CD14-positive monocyte (primary cell): ENCODE measurements at places on chromosomes 3 and 15.

- no peak for DNase-seq
Observed at GRCh38 chr3:8517487-8517886, 15.9 kb downstream of the LMCD1 start.

DNA sequence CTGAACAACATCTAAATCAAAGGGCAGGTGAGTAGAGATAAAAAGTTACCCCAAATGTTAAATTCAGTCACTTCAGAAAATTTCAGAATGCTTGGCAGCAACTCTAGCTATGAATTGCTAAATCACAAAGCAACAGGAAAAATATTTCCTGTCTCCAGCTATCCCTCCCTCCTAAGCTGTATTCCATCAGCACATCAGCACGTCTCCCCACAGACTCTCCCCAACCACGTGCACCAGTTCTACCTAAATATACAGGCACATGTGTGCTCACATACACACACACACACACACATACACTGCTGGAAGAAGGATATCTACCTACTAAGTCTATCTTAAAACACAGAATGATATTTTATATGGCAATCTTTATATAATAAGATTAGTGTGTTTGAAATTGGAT, 177.1 kb upstream of the ARHGEF26 start:
- DNase-seq, result no peak

DNA sequence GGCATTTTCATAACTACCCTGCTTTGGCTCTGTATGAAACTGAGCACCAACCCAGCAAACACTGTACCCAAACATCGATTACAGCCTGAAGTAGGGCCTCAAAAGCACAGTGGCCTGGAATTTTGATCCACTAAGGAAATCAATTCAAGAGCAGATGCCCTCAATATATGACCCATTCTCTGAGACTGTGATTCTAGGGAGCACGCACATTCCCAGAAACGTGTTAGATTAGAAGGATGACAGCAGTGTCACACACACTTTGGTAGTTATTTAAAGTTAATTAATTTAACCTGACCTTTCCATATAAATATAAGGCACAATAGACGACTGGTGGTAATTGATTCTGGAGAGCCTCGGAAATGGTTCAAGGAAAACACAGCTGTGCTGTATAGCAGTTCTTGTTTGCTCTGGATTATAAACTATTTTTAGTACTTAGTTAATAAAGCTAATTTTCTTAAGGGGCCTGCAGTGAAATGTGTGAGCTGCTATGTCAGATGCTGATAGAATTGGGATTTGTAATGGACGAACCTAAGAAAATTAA, 126.3 kb upstream of the ZNF385D start:
- no peak for DNase-seq

DNA sequence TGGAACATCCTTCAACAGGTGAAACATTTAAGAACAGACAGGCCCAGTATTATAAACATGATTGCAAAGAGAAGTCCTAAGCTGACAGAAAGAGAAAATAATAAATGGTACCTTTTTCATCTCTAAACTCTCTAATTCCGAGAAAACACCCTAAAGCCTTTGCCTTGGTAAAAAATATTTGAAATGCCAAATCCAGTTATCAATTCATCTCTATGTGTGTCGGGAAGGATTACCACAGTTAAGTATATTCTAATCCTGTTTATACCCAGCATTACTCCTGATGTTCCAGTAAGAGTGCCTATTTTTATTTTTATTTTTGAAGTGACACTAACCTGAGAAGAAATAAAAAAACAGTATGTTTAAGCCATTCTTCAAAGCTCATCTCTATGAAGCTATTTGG, 219.3 kb upstream of the NANOGP8 start:
- DNase-seq, result no peak

DNA sequence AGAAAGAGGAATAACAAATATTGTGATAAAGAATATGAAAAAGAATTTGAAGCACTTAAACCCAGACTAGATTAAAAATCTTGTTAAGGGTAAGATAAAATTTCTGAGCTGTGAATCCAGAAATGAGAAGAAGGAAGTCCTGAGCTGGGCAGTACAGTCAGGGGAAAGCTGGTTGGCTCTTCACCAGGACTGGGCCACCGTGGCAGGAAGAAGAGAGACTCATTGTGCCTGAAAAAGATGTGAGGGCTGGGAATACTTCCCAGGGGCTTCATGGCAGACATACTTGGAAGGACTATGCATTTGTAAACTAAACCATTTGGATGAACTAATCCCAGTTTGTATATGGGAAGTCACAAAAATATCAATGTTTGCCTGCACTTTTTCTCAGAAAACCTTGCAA, 28.5 kb upstream of the MYO5C start:
- DNase-seq, result no peak

DNA sequence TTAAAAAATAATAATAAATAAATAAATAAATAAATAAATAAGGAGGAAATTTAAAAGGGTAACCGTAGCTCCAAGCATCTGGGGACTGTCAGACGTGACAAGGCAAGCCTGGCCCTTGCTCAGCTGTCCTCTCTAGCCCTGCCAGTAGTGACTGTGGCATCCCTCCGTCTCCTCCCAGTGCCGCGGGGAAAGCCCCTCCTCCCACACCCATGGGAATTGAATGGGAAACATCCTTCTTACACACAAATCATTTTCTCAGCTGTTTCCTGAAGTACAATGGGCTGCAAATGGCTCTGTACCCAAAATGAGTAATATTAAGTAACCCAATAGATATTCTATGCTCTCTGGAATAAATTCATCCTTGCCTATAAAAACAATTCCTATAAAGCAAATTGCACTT, 101.6 kb upstream of the RAD18 start:
- no peak for DNase-seq

GRCh38 chr3:61158216-61158615, 93.0 kb downstream of the FHIT start:
- no peak for DNase-seq

DNA sequence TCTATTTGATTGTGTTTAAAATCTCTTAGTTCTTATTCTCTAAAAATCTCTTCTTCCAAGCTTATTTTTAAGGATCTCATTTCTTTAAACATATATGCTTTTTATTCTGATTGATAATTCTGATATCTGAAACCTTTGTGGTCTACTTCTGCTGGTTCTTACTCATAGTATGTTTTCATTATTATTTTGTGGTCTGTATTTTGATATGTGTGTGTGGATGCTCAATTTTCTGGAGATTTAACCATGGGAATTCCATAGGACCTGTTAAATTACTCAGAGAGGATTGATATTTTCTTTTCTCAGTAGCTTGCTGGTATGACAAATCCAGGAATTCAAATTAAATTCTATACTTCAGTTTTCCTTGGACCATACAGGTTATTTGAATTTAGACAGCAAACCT, 14.7 kb upstream of the HHLA2 start:
- DNase-seq, result no peak

- DNase-seq, result no peak
Observed at GRCh38 chr15:99921101-99921500, 187.9 kb upstream of the LYSMD4 start.

DNA sequence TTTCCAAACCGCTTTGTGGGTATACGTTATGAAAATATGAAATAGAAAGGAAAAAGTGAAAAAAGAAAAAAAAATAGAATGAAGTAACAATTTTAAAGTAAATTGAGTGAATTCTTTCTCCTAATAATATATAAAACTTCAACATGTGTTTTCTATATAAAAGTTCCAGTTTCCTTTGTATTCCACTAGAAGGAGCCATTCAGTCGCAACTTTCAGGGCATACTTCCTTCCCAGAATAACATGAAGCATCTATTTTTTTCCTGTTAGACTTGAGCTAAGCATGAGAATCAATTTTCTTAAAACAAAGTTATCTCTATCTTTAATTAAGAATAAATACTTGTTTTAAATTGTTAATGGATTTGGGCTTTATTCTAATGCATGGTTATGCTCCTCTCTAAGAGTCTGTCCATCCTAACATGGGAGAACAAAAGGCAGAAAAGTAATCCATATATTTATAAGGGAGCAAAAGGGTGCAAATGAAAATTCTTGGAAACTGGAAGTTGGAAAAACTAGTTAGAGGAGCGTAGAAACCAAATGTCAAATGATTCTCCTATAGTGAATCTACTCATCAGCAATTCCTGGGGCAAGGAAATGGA, 16.0 kb upstream of the VGLL3 start:
- DNase-seq, result no peak

- DNase-seq, result peak; percentile 25
Observed at GRCh38 chr15:91988071-91988470, 134.6 kb downstream of the SLCO3A1 start.

- no peak for DNase-seq
Observed at GRCh38 chr15:58889363-58889762, 44.1 kb downstream of the SLTM start.

DNA sequence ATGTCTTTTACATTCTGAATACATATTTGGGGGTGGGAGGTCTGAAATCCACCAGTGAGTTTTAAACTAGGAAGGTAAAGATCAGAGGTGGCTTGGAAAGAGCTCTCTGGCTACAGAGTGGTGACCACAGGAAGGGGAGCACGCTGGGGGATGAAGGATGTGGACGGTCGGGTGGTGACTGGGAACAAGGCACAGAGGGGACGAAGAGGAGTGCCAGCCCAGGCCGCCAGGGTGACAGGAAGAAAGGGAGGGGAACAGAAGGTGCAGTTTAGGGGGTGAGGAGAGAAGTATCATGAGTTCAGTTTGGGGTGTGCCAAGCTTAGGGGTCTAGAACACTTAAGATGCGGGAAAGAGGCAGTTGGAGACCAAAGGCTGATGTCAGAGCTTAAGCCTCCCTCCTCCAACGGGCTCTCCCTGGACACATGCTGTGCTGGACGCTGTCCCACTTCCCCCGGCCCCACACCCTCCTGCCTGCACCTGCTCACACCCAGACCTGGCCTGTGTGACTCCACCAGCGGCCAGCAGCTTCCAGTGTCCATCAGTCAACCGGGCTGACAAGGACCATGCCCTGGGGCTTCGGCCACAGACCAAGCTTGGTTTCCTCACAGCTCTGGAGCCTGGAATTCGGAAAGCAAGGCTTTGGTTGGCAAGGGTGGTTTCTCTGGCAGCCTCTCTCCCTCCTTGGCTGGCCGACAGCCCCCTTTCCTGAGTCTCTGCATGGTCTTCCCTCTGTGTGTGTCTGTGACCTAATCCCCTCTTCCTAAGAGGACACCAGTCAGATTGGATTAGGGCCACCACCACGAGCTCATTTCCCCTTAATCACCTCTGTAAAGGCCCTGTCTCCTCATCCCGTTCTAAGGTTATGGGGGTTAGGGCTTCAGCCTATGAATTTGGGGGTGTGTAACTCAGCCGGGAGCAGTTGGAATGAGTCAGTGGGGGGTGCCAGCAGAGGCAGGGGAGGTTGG, 120.4 kb upstream of the IQSEC1 start:
- DNase-seq, result no peak

DNA sequence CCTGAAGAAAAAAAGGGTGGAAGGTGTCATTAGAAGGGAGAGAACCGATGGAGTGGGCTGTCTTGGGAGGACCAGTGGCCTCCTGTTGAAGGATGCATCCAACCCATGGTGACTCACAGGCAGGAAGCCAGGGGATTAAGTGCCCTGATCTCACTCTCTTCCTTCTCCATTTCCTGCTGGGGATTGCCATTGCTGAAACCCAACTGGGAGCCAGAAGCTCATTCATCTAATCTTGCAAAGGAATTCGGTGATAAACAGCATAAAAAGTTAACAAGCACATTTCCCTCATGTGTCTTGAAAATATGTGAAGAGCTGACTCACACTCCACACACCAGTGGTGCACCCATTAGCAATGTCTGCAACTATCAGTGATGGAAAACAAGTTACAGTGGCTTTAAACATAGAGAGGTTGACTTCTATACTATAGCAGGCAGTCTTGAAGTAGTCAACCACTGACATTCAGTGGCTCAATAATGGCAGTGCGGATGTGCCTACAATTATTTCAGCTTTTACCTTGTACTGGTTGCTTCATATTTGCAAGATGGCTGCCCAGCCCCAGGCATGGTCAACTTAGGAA, 12.8 kb upstream of the CSRNP1 start:
- DNase-seq, result peak; percentile 83

DNA sequence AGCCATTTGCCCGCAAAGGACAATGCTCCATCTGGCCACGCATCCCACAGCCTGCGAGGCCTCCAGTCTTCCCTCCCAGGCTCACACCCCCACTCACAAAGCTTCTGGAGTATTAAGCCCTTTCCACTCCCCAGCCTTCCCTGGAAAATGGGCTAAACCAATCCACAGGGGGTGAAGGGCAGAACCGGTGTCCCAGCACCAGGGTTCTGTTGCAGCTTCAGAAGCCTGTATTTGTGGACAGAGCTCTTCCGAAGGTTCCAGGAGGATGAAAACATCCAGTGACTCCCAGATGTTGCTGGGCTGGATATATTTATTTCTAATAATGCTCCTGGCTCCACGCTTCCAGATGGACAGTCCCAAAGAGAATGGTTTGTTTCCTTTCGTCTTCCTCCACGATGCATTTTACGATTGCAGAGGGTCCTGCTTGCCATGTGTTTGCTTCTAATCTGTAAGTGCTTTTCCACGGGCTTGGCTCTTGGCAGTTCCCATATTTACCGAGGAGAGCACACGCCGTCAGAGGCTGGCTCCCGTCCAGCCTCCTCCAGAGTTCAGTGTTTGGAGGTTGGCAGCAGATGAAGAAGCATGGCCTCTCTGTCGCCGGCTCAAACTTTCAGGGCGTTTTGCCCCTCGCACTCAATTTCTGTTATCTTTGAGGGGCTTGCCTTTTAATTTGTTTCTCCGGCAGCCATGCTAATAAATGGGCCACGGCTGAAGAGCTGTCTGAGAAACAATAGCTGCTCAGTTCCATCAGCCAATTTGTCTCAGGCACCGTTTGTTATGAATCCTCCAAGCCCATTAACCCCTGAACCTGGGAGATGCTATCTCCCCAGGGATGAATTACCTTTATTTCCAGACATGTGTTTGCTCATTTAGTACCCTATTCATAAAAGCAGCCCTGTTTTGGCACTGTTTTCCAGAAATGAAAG, 367.9 kb upstream of the PROK2 start:
- no peak for DNase-seq

DNA sequence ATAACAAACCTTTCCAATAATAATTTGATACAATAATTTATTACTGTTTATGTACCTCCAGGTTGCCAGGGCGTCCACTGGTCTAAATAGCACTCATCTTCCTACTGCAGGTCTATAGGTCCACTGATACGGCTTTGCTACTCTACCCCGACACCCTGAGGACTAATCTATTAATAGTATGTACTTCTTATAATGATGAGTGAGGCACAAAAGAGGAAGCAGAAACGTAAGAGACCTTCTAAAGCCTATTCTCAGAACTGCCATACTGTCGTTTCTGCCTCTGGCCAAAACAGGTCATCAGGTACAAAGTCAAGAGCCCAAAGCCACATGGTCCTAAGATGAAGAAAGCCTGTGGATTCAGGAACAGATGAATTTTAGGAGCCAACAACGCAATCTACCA, 163.2 kb upstream of the GRM7 start:
- no peak for DNase-seq

DNA sequence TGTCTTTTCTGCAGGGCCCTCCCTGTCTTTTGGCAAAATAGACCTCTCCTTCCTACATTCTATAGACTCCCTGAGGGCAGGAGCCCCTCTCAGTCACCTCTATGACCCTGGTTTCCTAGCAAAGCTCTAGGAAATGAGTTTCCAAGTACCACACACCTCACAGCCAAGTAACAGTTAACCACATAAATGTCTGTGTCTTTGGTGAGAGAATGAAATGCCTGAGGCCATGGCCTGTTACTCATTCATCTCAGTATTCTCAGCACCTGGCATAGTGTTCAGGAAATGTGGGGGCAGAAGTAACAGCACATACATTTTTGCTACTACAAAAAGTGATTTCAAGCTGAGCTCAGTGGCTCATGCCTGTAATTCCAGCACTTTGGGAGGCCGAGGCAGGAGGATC, 21.0 kb downstream of the RFT1 start:
- DNase-seq, result no peak
